Liver (tissue), 10 donors: ENCODE measurements at places on chromosomes 2 and 18.

- DNase-seq: no peak
Observed at GRCh38 chr2:65504201-65504600, 71.8 kb upstream of the SPRED2 start.

GRCh38 chr2:180698668-180699067 is 281.7 kb upstream of the UBE2E3 start:
- no peak for DNase-seq

DNA sequence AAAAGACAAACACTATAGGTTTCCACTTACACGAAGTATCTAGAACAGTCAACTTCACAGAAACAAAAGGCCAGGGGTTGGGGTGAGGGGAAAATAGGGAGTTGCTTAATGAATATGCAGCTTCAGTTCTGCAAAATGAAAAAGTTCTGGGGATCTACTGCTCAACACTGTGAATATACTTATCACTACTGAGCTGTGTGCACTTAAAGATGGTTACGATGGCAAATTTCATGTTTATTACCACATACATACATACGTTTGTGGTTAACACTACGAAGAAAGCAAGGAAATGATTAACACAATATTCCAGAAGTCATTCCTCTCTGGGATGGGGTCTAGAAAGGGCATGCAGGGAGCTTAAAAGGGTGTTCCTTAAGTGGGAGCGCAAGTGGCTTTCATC is 19.3 kb downstream of the MBOAT2 start:
- DNase-seq: no peak

DNA sequence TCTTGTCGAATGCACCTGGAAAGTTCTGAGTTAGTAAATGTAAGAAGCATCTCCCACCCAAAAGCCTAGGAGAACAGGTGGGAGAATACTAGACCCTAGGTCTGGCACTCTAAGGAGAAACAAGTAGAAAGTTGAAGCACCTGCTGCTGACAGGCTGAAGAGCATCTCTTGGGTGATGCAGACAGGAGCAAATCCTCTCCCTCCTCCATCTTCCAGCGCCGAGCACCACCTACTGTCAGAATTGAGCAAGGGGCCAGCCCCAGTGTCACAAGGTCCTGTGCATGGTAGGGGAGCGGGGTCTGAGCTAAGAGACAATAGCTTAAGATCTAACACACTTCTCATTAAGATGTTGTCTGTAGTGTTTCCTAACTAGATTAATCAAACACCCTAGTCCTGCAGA is 52.9 kb downstream of the HK2 start:
- no peak for DNase-seq

- DNase-seq: no peak
Observed at GRCh38 chr18:33372442-33372841, 68.1 kb downstream of the CCDC178 start.

GRCh38 chr2:145563741-145564615 is 1044.1 kb upstream of the ZEB2 start:
- no peak for DNase-seq

GRCh38 chr2:198144660-198145059 is 340.3 kb downstream of the PLCL1 start:
- no peak for DNase-seq
